ENCODE measurements at places on chromosomes 3 and 15.
A peak's percentile ranks its signal among the peaks of the same experiment; 100 is the strongest.

- no peak for DNase-seq
Observed at GRCh38 chr3:61983479-61983878, 389.9 kb downstream of the FEZF2 start.

DNA sequence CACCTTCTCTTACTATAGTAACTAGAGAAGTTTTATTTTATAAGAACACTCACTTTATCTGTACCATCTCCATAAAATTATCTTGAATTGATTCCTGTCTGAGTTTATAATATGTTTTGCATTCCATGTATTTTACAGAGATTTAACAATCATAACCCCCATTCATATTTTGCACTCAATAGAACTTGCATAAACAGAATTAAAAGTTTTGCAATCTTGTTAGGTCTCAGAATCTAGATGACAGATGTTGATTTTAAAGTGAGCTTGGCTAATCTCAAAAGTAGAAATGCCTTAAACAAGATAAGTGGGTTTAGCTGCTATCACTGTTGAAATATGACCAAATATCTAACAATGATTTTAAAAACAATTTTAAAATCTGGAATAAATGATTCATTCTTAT is 107.9 kb upstream of the EPHA6 start:
- no peak for DNase-seq

- DNase-seq, result no peak
Observed at GRCh38 chr3:71310980-71311660, 272.4 kb downstream of the FOXP1 start.

GRCh38 chr3:37324850-37325321 is 150.5 kb upstream of the LRRFIP2 start:
- DNase-seq, result no peak

DNA sequence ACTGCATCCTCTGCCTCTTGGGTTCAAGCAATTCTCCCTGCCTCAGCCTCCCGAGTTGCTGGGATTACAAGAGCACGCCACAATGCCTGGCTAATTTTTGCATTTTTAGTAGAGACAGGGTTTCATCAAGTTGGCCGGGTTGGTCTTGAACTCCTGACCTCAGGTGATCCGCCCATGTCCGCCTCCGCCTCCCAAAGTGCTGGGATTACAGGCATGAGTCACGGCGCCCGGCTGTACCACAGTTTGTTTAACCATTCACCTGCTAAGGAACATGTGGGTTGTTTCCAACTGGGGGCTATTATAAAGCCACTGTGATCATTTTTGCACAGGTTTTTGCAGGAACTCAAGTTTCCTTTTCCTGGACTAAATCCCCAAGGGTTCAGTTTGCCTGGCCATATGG is 123.2 kb upstream of the RAP2B start:
- DNase-seq, result no peak

DNA sequence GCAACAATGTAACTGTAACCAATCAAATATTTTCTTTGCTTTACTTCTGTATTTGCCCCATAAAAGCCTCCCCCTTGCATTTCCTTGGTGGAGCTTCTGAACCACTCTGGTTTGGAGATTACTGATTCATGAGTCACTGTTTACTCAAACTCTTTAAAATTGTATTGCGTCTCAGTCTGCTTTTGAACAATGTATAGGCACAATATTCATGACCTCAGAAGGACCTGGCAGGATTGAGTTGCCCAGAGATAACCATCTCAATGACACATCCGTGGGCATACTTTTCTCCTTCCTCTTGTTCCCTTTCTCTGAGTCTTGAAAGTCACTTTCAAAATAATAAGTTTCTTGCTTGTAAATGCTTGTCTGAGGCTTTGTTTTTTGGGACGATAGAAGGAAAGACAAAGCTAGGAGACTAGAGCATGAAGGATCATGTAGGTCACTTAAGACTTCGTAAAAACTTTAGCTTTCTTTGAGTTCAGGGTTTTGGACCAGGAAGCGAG is 57.1 kb upstream of the POU1F1 start:
- no peak for DNase-seq

- no peak for DNase-seq
Observed at GRCh38 chr15:81910355-81911021, 135.3 kb downstream of the MEX3B start.

- no peak for DNase-seq
Observed at GRCh38 chr15:38843736-38844590, 279.3 kb upstream of the RASGRP1 start.

DNA sequence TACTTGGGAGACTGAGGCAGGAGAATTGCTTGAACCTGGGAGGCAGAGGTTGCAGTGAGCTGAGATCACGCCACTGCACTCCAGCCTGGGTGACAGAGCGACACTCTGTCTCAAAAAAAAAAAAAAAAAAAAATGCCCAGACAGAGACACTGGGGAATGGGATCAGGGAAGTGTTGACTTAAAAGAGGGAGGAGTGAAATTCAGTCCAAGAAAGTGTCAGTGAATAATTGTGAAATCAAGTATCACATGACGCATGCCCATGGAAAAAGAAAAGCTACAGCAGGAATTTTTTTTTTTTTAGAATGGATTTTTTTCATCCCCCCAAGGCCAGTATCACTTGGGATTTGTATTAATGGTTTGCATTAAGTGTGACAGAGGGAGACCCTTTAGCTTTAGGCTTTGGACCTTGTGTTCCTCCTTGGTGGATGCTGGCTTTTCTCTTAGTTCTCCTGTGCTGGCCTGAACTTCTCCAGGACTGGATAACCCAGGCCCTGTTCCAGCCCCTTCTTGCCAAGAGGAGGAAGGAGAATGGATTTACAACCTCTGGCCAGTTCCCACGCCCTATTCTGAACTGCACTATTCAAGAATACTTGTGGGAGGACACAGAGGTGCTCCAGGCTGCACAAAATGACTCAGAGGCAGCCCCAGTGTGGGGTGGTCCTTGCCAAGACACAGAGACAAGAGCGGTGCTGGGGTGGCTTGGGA is 36.7 kb upstream of the ZNF774 start:
- DNase-seq, result peak; percentile 93

- DNase-seq, result no peak
Observed at GRCh38 chr15:69402816-69403215, 11.3 kb upstream of the KIF23 start.

- DNase-seq, result peak; percentile 98
Observed at GRCh38 chr15:74540761-74541493, at the start of gene ARID3B. Gene ARID3B (plus strand): TSS chr15:74541220. CDS start chr15:74543937, 2,717 bp downstream.

DNA sequence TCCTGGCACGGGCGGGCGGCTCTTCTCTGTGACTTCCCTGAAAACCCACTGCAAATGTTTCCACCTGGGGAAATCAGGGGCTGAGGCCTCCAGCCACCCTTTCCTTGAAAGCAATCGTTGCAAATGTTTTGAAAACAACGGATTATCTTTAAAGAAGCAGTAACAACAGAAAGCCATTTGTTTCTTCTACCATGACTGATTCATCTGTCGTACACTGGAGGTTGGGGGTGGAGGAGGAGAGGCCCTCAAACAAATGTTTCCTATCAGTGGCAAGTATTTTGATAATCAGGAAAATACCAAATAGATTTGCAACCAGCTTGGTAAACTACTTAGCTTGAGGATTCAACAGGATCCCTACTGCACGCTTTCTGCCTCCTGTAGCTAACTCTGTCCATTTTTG is 114.9 kb downstream of the PDZRN3 start:
- DNase-seq, result no peak

- no peak for DNase-seq
Observed at GRCh38 chr15:90015749-90016148, 14.6 kb downstream of the ZNF710 start.

DNA sequence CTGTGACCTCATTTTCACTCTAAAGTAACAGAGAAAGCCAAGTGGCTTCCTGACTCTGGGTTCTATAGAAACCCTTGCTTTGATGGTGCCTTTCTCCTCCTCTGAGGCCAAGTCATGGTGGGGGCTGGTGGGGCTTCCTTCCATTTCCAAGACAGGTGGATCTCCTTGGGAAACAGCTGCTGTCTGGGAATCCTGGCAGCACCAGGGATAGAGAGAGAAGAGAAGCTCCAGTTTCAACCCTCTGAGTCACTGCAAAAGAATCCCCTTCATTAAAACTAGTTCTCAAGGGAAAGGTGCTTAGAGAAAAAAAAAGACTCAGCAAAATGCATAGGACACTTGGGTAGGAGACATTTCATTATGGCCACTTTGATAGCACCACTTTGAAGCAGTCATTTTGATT is 614.4 kb downstream of the FHIT start:
- DNase-seq, result no peak

DNA sequence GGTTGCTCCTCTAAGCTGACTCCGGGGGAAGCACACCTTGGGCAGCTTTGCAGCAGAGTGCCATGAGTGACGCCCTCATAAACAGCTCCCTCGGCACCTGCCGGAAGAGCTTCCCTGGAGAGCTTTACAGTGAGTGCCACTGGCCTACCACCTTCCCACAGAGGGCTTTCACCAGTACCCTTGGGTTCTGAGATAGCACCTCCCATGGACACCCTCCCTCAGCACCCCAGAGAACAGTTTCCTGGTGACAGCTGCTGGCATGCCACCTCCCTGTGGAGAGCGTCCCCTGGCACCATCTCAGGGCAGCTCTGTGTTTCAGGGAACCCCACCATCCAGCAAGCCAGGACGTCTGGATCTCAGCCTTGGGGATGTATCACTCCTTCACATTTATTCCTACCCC is 49.1 kb downstream of the RUBCN start:
- no peak for DNase-seq

DNA sequence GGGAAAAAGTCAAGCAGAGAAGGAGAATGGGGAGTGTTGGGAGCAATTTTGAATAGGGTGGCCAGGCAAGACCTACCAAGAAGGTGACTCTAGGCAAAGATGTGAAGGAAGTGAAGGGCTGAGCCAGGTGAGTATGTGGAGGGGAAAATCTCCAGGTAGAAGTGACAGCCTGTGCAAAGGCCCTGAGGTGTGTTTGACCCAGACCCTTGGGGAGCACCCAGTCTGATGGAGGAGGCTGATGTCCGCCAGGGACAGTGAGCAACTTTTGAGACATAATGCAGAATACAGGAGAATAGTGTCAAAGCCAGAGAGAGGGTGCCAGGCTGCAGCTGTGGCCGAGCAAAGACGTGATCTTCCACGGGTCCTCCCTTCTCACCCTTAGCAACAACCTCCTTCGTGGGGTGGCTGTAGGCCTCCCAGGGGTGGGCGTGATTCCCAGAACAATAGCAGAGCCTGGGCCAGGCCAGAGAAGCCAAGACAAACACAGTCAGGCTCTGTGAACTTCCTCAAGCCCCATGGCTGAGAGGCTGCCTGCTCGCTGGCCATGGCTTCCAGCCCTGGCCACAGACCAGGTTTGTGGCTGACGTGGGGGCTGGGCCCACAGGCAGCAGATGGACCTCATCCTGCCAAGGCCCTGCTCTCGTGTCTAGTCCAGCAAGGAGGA is 58.1 kb downstream of the SLC6A6 start:
- DNase-seq, result peak; percentile 57

DNA sequence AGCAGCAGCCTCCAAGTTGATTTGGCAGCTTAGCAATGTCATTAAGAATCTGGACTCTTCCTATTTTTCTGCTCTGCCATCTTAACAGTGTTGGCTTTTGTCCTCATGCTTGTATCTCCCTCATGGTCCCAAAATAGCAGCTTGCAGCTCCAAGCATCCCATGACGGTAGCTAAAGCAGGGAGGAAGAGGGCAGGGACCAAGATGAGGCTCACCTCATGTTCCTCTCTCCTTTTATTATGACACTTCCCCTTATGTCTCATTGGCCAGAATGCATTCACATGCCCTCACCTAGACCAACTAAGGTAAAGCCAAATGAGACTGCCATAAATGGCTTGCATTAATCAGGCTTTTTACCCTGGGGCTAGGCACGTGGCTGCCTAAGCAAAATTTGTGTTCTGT is 382.4 kb downstream of the SHQ1 start:
- no peak for DNase-seq

GRCh38 chr3:72118628-72119027 is 333.7 kb upstream of the PROK2 start:
- DNase-seq, result no peak

DNA sequence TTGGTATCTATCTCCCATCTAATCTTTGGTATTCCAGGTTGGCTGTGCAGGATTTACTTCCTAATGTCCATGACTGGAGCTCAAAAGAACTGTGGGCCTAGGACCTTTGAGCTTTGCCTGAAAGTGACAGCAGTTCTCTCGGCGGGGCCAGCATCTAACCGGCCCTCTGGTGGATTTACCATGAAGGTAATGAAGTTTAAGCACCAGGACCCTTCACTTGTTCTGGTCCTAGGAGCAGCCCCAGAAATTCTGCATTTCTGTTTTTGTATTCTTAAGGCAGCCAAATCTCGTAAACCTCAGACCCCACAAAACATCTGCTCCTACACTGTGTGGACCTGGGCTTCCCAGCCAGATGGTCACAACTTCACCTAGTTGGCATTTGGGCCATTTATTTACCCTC is 13.0 kb downstream of the CALML4 start:
- no peak for DNase-seq

GRCh38 chr3:18557216-18557615 is 132.1 kb upstream of the SATB1 start:
- no peak for DNase-seq

GRCh38 chr15:26294059-26294689 is 431.0 kb upstream of the ATP10A start:
- no peak for DNase-seq

DNA sequence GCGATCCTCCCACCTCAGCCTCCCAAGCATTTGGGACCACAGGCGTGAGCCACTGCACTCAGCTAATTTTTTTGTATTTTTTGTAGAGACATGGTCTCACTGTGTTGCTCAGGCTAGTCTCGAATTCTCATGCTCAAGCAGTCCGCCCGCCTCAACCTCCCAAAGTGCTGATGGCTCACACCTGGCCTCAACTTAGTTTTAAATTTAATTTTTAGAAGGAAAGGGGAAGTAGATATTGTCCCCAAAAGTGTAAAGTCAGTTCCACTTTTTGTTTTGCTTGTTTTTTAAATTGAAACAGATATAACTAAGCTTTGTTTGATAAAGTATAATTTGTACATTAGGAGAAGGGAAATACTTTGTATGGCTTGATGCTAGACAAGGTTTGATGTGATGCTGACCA is 31.3 kb upstream of the NFKBIZ start:
- no peak for DNase-seq

DNA sequence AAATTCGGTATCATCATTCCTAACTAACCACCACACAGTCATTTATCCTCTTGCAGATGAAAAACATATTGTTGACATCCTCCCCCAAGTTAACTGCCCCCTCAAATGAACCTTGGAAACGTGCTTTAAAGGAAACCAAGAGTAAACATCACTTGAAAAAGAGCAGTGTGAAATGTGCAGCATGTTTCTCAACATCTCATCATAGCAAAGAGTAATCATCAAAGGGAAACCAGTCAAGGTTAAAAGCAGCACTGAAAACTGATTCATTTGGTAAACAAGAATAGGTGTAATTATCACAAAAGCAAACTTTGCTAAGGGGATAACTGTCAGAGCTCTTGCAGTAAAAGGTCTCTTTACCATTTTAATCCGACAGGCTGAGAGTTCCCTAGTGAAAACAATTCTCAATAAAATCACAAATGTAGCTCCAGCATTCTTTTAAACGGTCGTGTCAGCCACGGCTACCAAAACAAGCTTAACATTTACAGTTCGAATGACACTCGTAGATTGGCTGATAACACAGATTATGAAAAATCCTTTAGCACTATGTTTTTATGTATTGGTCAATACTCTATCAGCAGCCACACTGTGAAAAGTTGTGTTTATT is 461.0 kb downstream of the GBE1 start:
- DNase-seq, result no peak

- DNase-seq, result no peak
Observed at GRCh38 chr3:116226266-116226665, 219.0 kb downstream of the LSAMP start.

All from body of pancreas (tissue), 4 donors.